Thoracic aorta (tissue), 2 donors: ENCODE measurements at places on chromosomes 3 and 15.

GRCh38 chr3:16529264-16529663, 15.8 kb upstream of the RFTN1 start:
- no peak for DNase-seq

DNA sequence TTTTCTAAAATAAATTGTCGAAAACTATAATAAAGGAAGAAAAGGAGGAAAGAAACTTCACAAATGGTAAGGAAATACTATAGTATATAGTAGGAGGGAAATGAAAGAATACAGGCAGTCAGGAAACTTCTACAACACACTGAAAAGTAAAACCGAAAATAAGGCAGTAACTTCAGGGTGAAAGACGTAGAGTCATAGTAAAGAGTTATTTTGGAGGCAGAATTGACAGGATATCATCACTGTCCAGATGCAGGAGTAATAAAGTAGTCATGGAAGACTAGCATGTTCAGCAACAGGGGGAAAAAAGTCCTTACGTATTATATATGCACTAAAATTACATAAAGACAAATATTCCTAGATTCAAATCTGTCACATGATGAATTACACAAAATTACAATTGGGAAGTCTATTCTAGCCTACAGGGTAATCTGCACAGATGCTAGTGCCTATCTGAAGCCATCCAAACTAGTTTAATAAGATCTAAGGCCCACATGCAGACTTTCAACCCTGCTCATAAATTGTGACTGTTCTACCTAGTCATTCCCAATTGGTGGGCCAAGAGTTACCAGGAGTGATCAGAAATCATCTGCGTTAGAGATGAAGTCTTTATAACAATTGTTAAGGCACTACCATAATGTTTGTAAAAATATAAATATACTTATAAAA, 14.0 kb downstream of the VPS13C start:
- DNase-seq: no peak

- no peak for DNase-seq
Measured at GRCh38 chr15:101178479-101178878, 73.4 kb downstream of the CHSY1 start.

- no peak for DNase-seq
Measured at GRCh38 chr3:22569570-22569969, 633.6 kb upstream of the UBE2E2 start.
